Panc1 (cell line): ENCODE measurements at places on chromosomes 2 and 18. TPM values are rescaled to one million over a fixed set of nuclear protein-coding genes. Genes with fewer than 3 reads are reported as not detected.

GRCh38 chr2:8413589-8414135 lies 268.2 kb upstream of the ID2 start:
- H3K4me3 ChIP-seq: no peak overlapping the region
- no peaks in the 10 kb centered on the region for H3K36me3 ChIP-seq
- H3K27ac ChIP-seq: no peak overlapping the region
- no peaks in the 10 kb centered on the region for H3K4me1 ChIP-seq

DNA sequence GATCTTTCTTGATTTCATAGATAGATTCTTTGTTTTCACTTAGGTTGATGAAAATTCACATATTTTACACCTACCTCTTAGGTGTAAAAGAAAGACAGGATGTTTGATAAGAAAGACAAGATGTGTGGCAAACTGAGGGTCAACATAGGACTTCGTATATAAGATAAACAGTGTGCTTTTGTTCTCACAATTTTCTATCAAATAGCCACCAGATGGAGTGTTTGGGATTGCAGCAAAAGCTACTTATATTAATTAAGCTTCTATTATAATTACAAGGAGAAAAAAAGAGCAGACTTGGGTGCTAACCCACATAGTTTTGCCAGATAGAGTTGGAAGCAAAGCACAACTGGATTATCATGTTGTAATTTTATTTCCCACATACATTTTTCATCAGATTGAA lies 232.9 kb downstream of the CDH7 start:
- H3K4me1 ChIP-seq: no peaks in the 10 kb centered on the region
- no peak for DNase-seq

GRCh38 chr18:55696811-55697210 lies 108.8 kb upstream of the TCF4 start:
- H3K27ac ChIP-seq: no peak overlapping the region
- no peak overlapping the region for H3K4me3 ChIP-seq

- no peak for DNase-seq
- no peaks in the 10 kb centered on the region for H3K36me3 ChIP-seq
- H3K27ac ChIP-seq: no peak overlapping the region
These were observed 17.9 kb upstream of the ID2 start for GRCh38 chr2:8663997-8664396.

DNA sequence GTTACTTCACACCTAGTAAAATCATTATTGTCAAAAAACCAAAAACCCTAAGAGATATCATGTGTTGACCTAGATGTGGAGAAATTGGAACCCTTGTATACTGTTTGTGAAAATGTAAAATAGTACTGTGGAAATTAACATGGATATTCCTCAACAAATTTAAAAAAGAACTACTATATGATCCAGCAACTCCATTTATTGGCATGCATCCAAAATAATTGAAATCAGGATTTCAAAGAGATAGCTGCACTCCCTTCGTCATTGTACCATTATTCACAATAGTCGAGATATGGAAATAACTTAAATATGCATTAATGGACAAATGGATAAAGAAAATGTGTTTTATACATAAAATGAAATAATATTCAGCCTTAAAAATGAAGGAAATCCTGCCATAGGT lies 105.3 kb upstream of the ZC3H15 start:
- no peaks in the 10 kb centered on the region for H3K36me3 ChIP-seq
- no peak overlapping the region for H3K4me3 ChIP-seq
- H3K27me3 ChIP-seq: no peaks in the 10 kb centered on the region
- no peak for DNase-seq
- no peak overlapping the region for H3K27ac ChIP-seq
- H3K4me1 ChIP-seq: no peaks in the 10 kb centered on the region; the same call in 1 of the 2 replicates

RAB12 gene
- total RNA-seq: 35.7 TPM

- no peaks in the 10 kb centered on the region for H3K36me3 ChIP-seq
- no peak overlapping the region for H3K4me3 ChIP-seq
- DNase-seq: no peak
- no peaks in the 10 kb centered on the region for H3K4me1 ChIP-seq
These were observed 31.3 kb upstream of the LRATD1 start for GRCh38 chr2:14601156-14601770.

DNA sequence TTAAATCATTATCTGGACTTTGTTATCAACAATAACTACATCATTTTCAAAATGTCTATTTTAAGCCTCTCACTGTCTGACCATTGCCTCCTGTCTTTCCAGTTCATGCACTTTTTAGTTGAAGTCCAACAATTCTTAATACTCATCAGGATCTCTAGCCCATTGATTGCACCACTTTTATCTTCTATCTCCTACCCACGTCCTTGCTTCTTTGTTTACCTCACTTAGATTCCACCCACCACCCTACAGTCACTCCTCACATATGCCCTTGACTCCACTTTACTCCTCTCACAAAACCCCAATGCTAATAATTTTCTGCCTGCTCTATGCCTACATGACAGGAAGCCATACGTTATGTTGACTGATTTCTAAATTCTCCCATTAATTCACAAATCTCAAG lies 21.9 kb downstream of the TACR1 start:
- no peaks in the 10 kb centered on the region; the same call in 1 of the 2 replicates for H3K27me3 ChIP-seq
- H3K4me1 ChIP-seq: no peaks in the 10 kb centered on the region
- no peaks in the 10 kb centered on the region for H3K36me3 ChIP-seq
- H3K27ac ChIP-seq: no peak overlapping the region

NFE2L2 gene
- total RNA-seq: 104 TPM

CYP26B1 gene
- total RNA-seq: 12.3 TPM

DNA sequence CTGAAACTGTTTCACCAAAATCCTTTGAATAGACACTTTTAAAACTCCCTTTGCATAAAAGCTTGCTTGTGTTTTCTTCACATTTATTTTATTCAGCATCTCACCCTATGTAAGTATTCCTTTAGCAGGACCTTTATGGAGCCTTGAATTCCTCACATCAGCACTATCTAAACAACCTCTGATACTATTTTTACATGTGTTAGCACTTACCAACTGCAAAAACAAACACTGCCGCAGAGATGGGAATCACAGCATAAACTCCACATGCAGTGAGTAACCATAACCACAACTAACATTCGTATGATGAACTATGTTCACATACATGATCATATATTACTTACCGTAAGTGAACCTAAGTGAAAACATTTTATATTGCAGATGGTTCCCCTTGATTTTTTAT lies 15.4 kb downstream of the FBXO15 start:
- H3K4me3 ChIP-seq: no peak overlapping the region
- no peaks in the 10 kb centered on the region for H3K4me1 ChIP-seq
- H3K27me3 ChIP-seq: peaks cover 30% of the 10 kb centered on the region; the same call in 1 of the 2 replicates
- no peak for DNase-seq

DNA sequence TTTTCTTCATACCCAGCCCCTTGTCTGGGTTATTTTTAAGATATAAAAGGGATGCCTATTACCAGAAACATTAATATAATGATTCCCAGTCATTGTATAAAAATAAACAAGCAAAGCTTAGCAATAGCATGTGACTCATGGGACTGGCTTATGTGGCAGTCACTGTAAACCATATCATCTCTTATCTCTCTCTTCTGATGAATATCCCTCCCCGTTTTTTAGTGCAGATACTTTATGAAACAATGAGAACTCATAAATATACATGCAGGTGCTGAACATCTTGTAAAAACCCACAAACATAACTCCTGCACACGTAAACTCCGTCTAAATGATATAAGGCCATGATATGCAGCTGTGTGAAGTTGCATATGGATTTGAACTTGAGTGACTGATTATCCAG lies 154.9 kb downstream of the MGAT5 start:
- H3K27me3 ChIP-seq: no peaks in the 10 kb centered on the region
- H3K36me3 ChIP-seq: no peaks in the 10 kb centered on the region
- H3K27ac ChIP-seq: no peak overlapping the region
- no peaks in the 10 kb centered on the region for H3K4me1 ChIP-seq

GRCh38 chr2:95010718-95011117 lies 14.8 kb upstream of the MAL start:
- no peak for DNase-seq
- H3K27me3 ChIP-seq: no peaks in the 10 kb centered on the region
- H3K27ac ChIP-seq: no peak overlapping the region
- H3K4me1 ChIP-seq: no peaks in the 10 kb centered on the region
